ENCODE measurements at places on chromosomes 3 and 15.

- peak; percentile 48 for DNase-seq
These were observed 107.1 kb downstream of the OXSM start for GRCh38 chr3:25897019-25897418.

GRCh38 chr3:71211083-71211482, 372.4 kb downstream of the FOXP1 start:
- no peak for DNase-seq

DNA sequence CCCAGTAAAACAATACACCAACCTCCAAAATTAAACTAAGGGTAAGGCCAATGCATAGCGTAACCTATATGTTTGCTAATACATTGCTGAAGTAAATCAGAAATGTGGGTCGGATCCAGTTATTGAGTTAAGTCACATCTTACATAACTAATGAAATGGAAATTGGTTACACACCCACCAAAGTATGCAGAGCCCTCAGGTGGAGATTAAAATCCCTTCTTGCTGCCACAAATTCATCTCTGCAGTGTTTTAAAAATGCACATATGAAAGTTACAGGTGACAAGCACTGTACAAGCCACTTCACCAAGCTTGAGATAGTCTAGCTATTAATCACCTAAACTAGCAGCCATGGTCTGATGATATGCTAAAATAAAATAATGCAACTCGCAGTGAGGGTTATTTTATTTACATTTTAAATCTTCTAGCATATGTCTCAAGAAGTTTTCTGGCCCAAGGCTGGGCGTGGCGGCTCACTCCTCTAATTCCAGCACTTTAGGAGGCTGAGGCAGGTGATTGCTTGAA, 130.6 kb downstream of the AQP9 start:
- no peak for DNase-seq

DNA sequence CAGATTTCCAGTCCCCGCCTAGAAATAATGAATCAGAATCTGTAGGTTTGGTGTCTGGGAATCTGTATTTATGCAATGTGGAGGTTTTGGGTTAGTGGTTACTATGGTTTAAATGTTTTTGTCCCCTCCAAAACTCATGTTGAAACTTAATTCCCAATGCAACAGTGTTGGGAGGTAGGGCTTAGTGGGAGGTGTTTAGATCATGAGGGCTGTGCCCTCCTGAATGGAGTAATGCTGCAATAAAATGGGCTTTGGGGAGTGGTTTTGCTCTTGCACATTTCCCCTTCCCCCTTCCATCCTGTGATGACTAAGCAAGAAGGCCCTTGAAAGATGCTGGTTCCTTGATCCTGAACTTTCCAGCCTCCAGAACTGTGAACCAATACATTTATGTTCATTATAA, 9.2 kb upstream of the RFC4 start:
- DNase-seq = peak; percentile 94

- peak; percentile 21 for DNase-seq
These were observed 168.4 kb downstream of the MEGF11 start for GRCh38 chr15:66085128-66085527.

DNA sequence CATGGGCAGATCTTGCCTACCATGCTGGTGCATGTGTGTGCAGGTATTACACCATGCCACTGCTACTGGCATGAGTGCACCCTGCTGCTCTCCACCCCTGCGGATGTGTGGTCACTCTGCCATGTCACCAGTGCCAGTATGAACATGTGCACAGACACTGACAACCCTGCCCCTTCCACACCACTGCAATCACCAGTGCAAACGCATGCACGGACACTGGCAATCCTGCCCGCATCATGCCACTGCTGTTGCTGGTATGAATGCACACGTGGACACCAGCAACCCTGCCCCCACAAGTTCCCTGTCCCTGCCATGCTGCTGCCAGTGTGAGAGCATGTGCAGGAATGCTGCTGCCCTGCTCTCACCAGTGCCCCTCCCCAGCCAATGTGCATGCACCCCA, 24.8 kb upstream of the TUBGCP5 start:
- DNase-seq = no peak

DNA sequence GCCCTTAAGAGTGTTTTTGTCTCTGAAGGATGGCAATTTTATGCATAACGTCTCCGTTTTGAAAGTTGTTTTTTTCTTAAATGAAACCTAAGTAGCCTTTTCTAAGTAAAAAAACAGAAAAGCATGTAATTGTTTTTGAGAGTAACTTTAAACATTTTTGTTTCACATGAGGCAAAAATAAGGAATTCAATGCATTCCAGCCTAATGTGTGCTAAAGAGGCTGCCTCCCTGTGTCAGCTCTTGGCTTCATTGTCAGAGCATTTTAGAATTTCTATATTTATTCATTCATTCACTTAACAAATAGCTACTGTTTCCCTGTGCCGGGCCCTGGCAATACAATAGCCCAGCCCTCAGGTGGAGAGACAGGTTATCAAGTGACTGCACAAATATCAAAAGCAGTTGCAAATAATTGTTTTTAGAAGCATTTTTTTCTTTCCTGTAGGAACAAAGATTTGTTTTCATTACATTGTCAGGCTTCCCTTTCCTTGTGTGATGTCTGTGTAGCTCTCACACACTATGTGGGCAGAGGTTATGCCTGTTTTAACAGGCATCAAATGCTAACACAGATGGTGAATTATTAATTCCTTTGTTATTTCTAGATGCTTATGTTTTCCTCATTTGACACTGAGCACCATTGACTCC, 81.9 kb downstream of the CCK start:
- DNase-seq = no peak

DNA sequence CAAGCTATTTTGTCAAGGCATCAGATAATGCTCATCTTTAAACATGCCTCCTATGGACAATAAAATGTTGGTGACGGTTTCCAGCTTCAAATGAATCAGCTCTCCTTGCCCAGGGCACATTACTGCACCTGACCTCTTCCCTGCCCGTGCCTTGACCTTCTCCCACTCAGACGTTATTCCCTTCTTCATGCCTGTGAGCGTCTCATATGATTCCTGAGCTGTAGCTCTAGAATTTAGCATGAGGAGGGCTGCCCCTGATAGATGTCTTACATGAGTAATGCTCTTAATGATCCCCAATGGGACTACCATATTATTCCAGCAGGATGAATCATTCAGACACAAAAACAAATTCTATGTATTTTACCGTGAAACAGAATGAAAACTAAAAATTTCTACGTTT, 762.7 kb downstream of the ROBO1 start:
- DNase-seq = no peak

- peak; percentile 75 for DNase-seq
These were observed 111.4 kb downstream of the DLG1 start for GRCh38 chr3:197186887-197187588.

DNA sequence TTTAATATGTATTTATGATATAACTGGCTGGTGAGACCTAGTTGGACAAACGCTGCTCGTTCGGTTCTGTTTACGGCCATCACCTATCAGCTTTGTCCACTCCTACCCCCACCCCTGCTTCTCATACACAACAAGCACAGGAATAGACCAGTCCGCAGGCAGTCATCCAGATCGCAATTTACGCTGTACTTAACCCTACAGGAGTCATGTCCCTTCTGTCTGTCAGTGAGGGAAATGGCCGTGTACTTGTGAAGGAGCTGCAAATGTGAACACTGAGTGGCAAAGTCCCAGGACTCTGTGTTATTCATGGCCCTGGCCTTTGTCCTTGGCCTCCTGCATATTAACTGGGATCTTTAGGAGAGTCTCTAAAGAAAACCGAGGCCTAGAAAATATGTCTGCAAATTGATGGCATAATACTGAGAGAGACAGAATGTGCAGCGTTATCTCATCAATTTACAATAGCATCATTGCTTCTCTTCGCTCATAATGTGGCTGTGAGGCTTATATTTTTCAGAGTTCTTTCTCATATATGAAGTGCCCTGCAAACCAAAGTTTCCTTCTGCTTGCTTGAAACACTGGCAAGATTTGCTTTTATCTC, 7.2 kb upstream of the ABHD10 start:
- no peak for DNase-seq

DNA sequence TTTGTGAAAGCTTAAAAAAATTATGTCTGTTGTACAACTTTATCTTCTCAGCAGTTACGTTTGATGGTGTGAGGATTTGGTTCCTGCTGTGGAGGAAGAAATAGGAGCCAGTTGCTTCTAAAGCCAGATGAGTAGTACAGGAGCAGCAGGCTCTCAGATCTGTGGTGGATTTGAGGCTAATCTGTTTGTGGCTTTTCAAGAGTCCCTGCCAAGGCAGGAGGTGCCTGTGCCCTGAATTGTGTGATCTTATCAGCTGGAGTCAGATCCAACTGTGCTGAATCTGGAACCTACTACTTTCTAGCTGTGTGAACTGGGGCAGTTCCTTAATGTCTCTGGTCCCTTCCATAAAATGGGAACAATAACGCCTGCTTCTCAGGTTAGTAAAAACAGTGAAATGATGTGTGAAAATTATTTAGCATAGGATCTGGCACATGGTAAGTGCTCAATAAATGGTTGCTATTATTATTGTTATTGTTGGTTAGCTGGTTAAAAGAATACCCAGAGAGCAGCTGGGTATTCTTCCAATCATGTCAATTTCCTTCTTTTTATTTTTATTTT, 7.7 kb downstream of the CLDN11 start:
- DNase-seq = no peak

- no peak for DNase-seq
These were observed 73.1 kb upstream of the BHLHE40 start for GRCh38 chr3:4906107-4906621.

DNA sequence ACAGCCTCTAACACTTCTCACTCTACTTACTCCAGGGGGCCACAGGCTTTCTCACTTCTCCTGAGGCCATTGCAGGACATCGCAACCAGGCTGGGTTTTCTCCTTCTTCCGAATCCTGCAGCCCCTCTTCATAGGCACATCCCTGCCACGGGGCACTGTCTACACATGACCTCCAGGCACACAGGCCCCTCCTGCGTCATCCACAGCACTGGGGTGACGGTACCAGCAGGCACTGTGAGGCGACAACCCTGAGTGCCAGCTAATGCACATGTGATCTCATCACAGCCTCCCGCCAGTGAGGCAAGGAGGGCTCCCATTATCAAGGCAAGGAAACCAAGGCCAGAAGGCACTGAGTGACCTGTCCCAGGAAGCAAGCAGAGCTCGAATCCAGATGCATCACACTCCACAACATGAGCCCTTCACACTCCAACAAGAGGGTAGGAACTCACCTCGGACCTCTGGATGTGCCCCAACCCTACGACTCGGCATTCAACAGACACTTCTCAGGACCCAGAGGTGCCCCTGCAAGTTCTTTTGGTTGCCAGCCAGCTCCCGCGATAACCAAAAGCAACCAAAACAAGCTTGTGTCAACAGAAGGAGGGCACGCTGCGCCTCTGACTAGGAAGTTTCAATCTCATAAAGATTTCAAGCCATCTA, 16.7 kb downstream of the FAM174B start:
- DNase-seq = no peak

DNA sequence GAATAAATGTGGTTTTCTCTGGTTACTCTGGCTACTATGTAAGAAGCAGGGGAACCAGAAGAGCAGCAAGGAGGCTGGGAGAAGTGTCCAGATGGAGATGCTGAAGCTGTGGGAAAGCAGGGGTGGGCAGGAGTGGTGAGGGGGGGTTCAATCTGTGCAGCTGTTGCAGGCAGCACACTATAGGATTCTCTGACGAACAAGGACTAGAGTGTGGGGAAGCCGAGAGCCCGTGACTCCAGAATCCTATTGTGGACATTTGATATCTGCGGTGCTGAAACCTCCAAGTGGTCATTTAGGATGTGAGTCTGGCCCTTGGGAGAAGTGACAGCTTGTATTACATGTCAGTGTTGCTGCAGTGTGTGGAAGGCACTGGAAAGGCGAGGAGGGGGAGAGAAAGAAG, 60.5 kb downstream of the GABRB3 start:
- DNase-seq = no peak

DNA sequence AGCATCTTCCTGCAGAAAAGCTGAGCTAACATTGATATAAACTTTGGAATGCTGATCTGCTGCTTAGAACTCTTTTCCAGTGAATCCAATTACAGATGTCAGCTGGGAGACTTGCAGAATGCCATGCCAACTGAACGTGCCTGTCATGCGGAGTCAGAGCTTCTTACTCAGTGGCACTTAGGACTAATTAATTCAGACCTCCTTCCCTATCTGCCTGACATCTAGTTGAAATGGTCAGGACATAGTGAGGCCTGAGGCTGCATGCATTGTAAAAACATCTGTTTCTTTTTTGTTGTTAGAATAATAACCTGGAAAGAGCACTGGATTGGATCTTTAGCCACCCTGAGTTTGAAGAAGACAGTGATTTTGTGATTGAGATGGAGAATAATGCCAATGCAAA, 112.6 kb downstream of the USP13 start:
- no peak for DNase-seq

GRCh38 chr3:146921693-146922092, 316.5 kb upstream of the PLSCR5 start:
- no peak for DNase-seq

DNA sequence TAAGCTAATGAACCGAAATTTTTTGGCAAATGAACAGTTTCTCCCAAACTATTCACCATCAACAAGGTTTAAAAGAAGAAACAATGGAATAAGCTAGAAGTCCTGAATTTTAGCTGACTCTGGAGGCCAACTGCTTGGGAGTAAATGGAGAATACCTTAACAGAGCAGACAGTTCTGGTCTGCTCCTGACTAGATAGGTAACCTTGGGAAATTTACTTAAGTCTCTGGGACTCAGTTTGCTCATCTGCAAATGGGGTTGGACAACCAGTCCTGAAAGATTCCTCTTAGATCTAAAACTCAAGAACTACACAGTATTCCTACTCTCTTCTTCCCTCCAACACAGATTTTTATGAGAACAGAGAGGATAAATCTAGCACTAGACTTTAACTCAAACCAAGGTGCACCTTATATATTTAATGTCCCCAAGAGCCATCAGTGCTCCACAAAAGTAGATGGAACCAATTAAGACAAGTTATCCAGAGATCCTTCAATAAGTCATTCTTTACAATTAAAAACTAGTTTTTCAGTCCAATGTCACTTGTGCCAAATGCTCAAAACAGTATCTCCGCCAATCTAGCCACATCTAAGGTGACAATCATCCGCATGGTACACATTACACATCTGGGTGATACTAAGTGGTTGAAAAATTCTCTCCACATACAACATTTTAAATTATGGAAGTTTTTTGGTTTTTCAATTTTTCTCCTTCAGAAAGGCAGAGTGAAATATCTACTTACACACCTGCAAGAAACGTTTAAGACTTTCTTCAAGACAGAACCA, 1.5 kb downstream of the RHOA start:
- no peak for DNase-seq

DNA sequence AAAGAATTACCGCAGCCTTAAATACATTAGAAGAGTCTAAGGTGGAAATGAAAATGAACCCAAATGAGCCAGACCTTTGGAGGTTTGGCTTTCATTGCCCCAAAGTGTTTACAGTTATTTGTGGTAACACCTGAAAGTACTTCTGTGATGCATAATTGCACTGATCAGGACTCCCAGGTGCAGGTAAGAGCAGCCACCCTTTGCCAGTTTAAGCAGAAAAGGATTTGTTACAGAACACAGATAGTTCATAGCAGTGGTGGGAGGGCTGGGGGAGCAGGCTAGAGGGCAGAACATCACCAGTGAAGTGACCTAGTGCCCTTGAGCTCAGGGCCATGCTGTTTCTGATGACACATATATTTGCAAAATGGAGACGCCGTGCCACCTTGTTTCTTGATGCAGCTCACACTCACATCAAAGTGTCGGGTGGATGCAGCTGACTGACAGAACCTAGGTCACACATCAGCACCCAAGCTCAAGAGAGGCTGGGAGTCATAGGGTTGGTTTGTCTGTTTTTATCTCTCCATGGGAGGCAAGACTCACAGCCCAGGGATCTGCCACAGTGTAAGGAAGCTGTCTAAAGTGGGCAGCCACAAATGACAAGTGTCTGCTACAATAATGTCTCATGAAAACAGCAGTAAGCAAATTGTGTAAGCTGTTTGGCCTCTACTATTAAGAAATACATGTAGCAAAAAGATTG, 49.1 kb downstream of the NEK11 start:
- DNase-seq = no peak

GRCh38 chr3:179432021-179432420, 19.2 kb downstream of the GNB4 start:
- peak; percentile 44 for DNase-seq
